ENCODE measurements at places on chromosomes 7 and 10.

DNA sequence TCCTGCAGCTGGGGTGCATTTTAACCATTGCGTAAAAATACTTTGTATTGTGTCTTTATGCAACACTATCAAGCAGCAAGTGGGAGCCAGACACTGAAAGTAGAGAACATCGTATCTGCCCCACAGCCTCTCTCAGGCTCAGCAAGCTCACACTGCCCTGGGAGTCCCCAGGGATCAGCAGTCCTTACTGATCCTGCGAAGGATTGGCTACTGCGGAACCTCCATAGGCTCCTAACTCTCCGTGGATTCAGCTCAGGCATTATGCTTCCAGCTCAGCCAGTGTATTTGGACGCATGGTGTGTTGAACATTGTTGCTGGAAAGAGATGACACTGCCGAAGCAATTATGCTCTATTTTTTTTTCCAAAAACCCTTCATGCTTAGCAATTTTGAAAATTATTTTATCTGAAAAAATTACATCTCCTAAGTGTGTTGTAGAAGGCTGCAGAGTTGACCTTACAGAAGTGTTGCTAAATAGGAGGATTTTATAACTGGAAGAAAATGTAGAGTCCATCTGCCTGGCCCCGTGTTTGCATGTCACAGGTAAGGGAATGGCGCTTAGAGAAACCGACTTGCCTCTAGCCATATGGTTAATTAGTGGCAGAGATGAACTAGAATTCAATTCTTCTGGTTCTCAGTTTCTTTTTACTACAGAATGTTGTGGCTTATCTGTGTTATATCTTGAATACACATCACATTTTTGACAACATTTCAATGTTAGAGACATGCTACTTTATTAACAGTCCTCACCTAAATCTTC is 276.4 kb upstream of the COBL start:
- no peak for DNase-seq

DNA sequence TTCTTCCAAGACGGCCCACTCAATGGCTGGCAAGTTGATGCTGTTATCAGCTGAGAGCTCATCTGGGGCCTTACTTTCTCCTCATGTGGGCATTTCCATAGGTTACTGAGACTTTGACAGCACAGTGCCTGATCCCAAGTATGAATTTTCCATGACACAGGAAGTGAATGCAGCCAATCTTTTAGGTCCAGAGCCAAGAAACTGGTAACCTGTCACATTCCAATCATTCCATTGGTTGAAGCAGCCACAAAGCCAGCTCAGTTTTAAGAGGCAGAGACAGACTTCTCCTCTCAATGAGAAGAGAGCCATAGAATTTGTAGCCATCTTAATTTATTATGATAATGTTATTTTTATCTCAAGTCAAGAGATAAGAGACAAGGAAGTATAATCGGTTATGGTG is 775.5 kb downstream of the CNTNAP2 start:
- no peak for DNase-seq

DNA sequence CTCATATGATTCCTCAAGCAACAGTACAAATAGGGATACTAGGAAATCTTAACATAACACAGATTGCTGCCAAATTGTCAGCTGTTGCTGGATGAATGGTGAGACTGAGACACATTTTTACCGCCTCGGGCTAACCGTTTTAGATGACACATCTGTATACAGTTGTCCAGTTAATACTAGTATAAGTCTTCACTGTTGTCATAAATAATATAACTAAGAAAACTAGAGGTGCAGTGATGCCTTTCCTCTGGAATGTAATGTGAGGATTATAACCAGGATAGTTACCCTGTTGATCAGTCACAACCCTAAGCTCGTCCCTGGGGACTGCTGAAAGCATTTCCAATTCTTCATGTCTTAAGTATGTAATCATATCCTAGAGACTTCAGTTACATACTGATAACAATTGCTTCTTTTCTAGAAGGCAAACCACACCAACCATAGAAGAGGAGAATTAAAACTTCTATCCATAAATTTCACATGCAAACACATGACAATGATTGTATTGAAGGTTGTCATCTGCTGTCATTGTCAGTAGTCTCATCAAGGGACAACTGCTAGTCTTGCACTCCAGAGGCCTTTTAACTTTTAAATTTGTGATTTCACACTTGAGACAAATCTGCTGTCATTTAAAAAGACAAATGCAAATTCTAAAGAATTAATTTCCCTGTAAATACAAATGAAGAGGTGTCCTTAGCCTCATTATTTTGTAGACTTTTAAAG is 100.4 kb upstream of the SEMA3D start:
- DNase-seq, result no peak

DNA sequence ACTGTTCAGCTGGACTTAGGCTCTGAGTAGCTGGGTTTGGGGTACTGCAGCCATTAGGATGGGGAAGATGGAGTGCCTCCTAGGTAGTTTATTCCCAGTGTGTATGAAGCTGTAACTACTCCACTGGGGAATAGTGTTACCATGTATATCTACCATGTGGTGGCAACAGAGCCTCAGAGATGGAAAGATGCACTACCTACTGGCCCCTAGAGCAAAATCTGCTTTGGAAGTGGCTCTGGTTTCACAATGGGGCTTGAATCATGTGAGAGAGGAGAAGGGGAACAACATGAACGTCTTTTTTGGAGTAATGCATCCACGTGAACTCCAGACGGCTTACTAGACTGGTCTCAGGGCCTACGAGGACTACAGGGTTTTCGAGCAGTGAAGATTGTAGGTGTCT is 167.3 kb downstream of the CALCR start:
- no peak for DNase-seq

DNA sequence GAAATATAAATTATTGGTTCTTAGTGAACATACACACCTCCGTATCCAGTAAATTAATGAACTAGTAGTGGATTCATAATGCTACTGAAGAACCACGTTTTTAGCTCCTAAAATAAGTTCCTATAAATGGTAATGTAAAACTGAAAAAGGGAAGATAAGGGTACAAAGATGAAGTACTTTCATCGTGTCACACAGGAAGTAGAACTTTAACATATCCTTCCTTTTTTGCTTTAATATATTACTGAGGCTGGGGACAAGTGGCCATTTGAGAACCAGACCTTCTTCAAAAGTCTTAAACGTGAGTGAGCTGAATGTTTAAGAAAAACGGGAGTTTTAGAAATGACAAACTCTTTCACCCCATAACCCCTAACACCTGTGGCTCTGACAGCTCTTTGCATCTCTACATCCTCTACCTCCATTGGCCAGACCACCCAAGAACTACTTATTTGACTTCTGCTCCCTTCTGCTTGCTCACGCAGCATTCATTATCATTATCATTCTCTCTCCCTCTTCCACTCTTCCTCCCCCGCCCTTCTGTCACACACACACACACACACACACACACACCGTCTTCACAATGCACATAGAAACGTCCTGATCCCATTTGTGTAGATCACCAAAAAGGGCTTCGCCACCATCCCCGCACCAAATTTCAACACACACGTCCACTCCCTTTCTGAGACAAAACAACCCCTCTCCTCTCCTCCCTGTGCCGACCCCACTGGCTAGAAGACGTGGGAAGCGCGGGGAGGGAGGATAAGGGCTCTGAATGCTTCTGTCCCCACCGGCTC is 677 bp downstream of the SKAP2 start:
- DNase-seq, result no peak

DNA sequence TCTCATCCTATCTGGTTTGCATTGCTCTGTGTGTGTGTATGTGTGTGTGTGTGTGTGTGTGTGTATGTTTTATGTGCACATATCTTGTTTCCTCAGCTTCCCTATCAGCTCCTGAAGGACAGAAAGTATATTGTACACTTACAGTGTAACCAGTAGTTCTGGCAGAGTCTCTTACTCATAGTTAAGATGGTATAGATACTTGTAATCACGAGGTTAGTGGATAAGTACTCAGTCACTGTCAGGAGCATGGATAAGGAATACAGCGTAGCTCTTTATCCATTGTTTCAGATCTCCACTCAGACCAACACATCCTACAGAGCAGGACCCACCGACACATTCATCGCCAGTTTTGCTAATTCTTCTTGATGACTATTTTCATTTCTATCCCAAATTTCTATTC is 275.0 kb downstream of the TSPAN12 start:
- DNase-seq, result no peak

DNA sequence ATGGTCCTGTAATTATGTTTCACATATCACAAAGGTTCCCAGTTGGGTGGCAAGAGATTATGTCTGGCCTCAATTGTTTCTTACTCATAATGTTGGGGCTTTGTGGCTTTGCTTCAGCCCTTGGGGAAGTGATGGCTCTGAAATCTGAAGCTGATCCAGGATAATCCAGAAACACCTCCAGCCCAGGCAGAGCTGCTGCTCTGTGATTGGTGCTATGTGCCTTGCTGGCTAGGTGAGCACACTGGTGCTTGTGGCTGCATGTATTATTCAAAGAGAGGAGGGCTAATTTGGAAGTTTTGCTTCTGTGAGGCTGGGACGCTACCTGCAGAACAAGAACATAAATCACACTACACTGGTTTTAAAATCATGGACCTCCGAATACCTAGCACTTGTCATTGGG is 346.6 kb upstream of the MGMT start:
- DNase-seq, result no peak

DNA sequence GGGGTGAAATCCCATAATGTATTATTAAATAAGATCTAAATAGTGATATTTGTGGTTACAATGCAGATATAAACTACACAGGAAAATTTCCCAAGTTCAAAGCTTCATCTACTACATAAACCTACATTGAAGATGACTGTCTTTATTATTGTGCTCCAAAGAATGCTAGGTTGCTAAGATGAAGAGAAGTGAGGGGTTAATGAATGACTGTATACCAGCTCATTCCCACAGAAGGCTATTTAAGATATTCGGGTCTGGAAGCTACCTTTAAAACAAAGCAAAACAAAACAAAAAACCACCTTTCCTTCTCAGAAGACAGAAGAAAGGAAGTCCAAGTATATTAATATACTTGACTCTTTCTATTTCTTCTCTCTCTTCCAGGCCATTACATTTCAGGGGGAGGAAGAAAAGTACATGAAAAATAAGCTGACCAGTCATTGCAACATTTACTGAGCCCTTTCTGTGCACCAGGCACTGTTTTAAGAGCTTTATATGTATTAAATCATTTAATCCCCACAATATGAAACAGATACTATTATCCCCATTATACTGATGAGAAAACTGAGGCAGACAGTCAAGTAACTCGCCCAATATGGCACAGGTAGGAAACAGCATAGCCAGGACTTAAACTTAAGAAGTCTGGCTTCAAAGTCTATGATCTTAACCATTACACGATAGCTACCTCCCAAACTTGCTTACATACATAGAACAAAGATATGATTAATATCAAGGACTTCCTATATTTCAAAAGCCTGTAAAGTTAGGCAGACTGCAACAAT is 48.1 kb downstream of the TNPO3 start:
- no peak for DNase-seq

DNA sequence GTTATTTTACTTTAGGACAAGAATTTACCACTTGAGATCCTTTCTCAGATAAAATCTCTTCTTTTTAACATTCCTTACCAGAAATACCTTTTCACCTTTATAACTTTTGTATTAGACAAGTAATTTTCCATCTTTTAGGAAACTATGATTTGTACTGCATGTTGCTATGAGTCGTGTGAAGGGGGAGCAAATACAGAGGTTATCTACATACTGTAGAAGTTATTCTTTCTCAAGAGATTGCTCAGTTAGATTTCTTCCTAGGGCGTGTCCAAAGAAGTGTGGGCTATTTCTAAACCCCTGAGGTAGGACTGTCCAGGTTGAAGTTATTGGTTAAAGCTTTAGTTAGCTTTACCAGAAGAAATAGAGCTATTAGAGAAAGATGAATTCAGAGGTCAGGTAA is 30.2 kb upstream of the ARHGAP12 start:
- DNase-seq, result no peak

- DNase-seq, result no peak
These were observed 452.0 kb downstream of the LRMDA start for GRCh38 chr10:75883081-75884072.

DNA sequence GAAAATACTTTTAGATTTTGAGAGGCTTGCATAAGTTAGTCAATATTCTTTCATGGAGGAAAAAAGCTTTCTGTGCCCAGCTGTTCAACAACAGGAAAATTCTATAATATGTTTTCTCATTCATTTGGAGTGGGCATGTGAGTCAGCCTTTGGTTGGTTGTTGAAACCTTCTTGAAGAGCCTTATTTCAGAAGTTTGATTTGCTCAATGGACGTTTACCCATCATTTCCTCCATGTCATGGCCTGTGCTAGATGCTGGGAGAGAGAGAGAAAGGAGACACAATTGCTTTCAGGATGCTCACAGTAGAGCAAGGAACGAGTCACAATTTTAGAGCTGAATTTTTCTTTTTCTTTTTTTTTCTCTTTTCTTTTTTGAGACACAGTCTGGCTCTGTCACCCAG is 181.7 kb downstream of the PRKCQ start:
- DNase-seq, result no peak

GRCh38 chr7:41035794-41036193 is 667.1 kb downstream of the INHBA start:
- DNase-seq, result no peak

DNA sequence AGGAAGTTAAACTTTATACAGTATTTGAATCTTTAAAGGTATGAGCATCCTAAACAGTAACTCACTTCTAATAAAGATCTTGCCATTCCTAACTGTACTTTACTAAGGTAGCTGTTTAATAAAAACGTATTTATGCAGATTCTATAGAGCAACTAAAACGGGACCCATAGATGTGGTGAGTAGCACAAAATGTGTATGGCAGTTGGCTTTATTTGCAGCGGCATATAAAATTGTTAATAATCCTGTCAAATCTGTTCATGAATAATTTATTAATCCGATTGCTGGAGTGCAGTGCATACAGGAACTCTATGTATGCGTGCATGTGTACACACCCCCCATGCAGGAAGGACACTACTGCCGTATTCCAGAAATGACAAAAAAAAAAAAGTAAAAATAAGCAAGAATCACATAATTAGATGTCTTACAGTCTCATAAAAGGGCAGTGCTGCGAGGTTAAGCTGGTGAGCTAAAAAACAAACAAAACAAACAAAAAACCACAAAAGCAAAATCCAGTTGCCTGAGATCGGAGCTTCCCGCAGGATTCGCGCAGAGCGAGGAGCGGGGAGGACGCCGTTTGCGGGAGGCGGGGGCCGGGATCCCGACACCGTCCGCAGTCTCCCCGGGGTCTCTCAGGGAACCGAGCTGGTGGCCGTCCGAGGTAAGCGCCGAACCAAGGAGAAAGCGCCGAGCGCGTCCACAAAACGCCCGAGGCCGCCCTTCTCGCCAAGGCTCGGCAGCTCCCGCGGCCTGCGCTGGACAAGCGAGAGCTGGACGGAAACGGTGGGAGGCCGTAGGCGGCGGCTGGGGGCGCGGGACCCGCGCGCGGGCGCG is 518 bp upstream of the COMMD3 start:
- no peak for DNase-seq

DNA sequence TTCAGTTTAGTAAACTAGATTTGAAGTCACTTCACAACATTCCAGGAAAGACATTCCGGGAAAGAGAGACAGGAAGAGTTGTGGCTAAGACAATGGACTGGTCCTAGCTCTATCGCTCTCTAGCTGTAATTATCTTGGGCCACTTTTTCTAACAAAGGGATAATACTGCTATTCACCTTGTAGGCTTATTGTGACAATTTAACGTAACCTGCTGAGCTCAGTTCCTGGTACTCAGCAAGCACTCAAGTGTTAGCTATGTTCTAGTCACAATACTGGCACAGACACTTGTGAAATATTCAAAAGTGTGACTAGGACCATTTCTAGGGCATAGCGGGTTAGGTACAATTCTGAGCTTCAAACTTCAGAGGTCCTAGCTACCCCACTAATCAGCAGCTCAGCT is 12.0 kb upstream of the NRCAM start:
- DNase-seq, result no peak

Data from spleen (tissue), 13 donors.